Left cardiac atrium (tissue), 4 donors: ENCODE measurements at places on chromosomes 1 and 21. TPM values are rescaled to one million over a fixed set of nuclear protein-coding genes. Genes with fewer than 3 reads are reported as not detected.

DNA sequence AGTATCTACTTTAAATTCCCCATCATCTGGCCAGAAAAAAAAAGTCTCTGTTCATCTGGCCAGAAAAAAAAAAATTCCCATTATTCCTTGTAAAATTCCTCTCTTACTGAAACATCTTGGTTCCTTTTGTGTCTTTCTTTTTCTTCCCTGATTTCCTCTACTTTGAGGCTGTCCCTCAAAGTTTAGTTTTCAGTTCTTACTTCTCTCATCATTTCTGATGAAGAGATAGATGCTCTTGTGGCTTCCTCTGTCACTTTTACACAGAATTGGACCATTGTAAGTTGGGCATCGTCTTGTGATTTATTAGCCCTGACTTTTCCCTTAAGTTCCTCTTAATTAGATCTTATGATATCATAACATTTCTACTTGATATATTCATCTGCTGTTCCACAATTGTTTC lies 6.5 kb downstream of the SOAT1 start:
- no peak for DNase-seq

DNA sequence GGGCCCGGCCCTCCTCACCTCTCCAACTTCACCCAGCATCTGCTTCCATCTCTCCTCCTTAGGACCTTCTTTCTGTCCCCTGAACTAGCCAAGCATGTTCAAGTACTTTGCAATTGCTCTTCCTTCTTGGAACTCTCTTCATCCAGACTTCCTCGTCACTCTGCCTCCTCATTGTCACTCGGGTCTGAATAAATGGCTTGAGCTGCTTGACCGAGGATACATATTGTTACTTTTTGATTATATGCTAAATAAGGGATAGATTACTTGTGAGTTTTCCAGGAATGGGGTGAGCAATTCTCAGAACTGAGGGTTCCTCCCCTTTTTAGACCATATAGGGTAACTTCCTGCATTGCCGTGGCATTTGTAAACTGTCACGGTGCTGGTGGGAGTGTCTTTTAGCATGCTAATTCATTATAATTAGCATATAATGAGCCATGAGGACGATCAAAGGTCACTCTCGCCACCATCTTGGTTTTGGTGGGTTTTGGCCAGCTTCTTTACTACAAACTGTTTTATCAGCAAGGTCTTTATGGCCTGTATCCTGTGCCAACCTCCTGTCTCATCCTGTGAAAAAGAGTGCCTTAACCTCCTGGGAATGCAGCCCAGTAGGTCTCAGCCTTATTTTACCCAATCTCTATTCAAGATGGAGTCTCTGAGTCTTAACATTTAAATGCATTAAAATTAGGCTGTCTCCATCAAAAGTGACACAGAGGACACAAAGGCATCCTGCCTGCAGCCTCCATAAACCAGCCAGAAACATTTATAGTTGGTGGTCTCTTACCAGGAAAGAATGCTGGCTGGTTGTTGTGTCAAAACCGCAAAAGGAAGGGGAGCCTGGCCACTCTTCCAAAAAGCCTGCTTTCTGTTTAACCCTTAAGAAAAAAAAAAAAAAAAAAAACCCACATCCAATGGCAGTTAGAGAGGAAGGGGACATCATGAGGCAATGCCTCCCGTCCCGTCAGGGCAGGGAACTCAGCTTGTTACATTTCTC lies 179.3 kb downstream of the KAZN start:
- no peak for DNase-seq

DNA sequence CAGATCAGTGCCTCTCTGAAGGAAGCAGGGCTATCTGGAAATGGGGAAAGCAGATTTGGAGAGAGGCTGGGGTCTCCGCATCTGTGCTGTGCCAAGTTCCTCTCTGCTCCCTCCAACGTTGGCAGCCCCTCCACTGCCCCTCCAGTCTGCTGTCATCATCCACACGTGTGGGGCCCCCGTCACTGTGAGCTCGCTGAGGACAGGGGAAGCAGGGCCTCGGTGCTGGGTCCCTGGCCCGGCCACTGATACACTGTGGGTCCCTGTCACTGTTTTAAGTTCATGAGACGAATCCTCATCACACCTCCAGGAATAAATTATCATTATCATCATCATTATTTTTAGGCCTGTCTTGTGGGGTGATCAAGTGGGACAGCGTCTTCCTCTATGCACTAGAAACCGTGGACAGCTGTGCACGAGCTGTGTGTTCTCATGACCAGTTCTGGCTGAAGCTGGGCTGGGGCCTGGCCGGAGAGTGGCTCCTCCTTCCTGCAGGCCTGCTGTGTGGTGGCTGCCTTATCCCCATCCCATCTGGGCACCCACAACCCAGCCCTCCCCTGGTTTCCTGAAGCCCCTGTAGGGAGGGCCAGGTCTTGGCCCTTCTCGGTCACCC lies 52.2 kb downstream of the DMRTB1 start:
- peak; percentile 42 for DNase-seq

DNA sequence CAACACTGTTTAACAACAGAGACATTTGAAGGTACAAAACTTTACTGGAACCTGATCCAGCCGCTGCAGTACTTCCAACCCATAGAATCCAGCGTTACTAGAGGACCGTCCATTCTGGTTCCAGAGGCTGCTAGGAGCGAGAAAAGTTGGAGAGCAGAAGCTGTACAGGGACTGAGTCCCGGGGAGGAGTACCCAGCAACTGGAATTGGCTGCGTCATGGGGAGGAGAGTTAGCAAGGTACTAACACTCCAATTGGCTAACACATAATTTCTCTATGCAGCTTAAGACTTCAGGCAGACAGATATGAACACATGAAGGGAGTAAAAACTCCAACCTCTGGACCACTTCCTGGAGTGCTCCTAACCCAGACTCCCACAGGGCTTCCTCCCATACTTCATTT lies 2.1 kb upstream of the QSOX1 start:
- no peak for DNase-seq

DNA sequence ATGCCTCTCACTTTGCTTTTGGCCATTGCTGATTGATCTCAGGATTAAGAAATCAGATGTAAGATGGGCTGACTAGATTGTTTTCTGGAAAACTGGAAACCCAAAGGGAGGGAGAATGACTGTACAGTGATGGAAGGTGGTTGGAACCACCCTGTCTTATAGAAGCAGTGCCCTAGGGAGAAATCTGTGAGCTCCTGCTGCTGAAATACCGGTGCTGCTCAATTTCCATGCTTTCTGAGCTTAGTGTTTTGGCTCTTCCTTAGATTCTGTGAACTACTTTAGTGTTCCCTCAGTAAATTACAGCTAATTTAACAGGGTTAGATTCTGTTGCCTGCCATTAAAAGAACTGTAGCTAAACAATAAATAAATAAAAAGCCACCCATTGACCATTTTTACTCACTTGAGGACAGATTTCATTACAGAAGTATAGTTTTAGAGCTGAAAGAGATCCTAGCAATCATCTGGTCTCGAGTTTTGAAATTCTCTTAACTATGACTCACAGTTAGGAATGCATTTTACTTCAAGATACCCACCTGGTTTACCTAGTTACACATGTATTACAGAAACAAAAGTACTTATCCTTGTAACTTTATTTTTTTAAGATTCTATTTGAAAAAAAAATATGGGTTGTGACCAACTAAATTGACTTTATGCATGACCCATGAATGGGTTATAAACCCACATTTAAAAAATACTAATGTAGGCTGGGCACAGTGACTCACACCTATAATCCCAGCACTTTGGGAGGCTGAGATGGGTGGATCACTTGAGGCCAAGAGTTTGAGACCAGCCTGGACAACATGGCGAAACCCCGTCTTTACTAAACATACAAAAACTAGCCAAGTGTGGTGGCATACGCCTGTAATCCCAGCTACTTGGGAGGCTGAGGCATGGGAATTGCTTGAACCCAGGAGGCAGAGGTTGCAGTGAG lies 33.2 kb downstream of the CAMSAP2 start:
- DNase-seq, result no peak

- peak; percentile 90 for DNase-seq
Measured at GRCh38 chr21:44982558-44983250, 42.9 kb downstream of the SLX9 start.

VWA5B1 gene
- total RNA-seq, result 0.06 TPM

MIS18A gene
- total RNA-seq, result 3.6 TPM

UQCRHL gene
- total RNA-seq, result 4.0 TPM

TNFRSF18 gene
- total RNA-seq, result not detected
